Erythroblast (primary cell): ENCODE measurements at places on chromosomes 6 and 20.

- no peak for DNase-seq
Observed at GRCh38 chr6:29816030-29816429, 11.6 kb upstream of the HLA-G start.

GRCh38 chr6:88748141-88748540 lies 215.3 kb downstream of the RNGTT start:
- no peak for DNase-seq

GRCh38 chr6:47200536-47201334 lies 109.0 kb downstream of the TNFRSF21 start:
- DNase-seq: no peak

DNA sequence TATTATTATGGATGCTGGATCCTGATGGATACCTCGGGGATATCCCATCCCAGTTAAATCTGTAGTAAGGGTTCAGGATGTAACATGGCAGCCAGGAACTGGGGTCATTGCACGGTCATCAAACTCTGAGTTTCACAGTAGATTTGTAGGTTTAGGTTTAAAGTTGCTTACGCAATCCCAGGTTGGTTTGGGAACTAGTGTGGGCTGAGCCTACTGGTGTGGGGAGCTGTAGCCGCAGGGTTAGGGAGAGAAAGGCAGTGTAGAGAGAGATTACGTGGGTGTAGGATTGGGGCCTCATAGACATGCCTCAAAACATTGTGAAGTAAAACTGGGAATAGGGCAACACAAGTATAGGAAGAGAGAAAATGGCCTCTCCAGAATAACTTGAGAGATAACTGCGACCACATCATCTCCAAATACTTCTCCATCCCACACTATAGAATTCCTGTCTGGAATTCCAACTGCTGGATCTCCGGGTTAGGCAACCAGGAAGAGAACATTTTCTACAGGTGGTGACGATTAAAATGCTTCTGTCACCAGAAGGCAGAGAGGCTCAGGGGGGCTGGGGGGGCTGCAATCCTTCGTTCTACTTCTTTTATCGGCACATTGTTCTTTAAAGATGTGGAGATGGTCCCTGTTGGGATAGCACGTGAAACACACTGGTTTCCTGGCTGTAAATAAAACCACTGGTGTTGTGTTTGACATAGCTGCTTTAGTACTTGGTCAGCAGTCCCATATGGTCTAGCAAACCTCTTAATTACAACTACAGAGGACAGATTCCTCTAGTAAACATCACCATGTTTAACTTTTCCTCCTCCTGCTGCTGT lies 44.9 kb upstream of the TMEM170B start:
- no peak for DNase-seq

DNA sequence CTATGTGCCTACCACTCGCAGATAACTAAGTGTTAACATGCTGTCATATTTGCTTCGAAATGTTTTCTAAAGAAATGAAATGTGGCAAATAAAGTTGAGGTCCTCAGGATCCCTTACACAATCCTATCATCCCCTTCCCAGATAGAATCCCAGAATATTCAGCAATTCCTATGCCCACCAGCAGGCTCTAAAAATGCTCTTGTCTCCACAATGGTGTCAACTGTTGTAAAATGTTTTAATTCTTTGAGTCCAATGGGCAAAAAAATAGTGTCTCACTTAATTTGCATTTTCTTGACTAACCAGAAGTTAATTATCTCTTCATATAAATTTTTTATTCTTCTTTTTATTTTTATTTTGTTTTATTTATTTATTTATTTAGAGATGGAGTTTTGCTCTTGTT lies 103.9 kb upstream of the MAP7 start:
- DNase-seq: no peak

DNA sequence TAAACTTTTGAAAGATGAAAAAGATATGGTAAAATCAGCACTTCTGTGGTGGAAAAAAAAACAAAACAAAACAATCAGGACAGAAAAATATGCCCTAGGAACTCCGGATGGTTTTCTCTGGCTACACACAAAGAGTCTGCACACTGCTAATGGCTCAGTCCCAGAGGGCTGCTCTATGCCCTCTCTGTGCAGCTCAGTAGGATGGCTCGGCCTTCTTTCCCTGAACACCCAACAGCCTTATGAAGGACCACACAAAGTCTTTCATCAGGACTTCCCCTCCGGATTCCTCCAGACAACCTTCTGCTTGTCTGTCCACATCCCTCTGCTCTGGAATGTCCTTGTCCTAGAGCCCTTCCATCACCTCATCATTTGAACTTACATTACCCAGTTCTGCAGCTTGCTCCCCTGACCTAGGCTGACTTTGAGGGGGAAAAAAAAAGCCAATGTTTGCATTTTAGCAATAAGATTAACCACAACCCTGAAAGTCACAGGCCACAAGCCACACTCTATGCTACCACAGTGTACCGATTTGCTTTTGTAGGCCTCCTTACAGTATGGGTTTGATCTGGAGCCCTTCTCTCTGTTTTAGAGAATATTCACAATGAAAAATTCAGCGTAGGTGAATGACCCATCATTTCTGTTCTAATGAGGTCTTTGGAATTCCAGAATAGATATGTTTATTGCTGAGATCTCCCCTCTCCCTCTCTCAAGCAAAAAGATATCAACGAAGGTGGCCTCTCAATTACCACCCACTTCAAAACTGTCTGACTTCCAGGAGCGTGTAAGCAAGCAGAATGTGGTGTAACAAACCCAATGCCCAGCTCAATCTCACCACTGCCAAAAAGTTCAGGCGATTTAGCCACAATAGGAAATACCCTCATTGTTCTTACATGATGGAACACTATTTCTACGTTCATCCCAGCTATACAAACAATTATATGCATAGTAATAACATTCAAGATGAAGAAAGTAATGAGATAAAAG lies 164.0 kb downstream of the GMDS start:
- no peak for DNase-seq

DNA sequence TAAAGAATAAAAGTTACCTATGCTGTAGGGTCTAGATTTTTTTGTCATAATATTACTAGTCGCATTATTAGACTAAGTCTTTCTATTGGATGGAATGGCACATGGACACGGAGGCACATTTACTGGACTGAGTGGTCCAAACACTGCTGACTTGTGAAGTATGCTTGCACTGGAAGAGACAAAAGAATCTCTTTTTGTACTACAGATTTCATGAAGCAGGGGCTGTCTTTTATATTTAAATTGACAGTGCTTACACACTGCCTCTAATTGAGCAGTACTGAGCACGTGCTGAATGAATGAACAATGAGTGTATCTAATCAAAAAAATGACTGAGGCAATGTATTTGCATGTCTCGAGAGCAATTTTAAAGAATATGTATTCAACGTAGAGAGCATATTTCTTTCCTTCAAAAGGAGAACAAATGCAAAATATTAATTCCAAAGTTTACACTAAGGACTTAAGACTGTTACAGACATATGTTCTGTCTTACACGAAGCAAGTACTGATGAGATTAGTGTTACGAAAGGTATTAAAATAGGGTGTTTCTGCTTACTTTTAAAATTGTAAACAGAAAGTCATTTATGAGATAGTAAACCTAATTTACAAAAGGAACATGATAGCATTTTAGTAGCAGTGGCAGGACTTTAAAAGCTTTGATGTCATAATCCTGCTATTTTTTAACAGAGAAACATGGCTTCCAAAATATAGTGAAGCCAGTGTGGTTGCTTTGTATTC lies 8.3 kb downstream of the ELOVL2 start:
- no peak for DNase-seq

DNA sequence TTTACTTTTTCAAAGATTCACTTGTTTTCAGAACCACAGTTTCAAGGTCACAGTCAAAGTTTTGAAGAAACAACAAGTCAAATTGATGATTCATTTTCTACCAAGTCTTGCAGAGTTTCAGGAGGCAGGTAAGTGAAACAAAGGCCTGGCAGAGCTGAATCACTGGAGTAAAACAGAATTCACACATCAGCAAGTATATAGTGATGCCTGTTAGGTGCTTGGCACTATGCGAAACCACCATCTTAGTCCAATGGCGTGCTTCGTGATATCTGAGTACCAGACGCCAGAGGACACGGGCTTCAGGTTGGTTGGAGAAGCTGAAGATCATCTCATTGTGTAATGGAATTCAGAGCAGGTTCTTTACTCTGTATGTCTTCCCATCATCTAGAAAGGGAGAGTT lies 75.9 kb downstream of the RTN4IP1 start:
- DNase-seq: no peak

- no peak for DNase-seq
Observed at GRCh38 chr6:84457276-84457675, 229.8 kb upstream of the CEP162 start.

DNA sequence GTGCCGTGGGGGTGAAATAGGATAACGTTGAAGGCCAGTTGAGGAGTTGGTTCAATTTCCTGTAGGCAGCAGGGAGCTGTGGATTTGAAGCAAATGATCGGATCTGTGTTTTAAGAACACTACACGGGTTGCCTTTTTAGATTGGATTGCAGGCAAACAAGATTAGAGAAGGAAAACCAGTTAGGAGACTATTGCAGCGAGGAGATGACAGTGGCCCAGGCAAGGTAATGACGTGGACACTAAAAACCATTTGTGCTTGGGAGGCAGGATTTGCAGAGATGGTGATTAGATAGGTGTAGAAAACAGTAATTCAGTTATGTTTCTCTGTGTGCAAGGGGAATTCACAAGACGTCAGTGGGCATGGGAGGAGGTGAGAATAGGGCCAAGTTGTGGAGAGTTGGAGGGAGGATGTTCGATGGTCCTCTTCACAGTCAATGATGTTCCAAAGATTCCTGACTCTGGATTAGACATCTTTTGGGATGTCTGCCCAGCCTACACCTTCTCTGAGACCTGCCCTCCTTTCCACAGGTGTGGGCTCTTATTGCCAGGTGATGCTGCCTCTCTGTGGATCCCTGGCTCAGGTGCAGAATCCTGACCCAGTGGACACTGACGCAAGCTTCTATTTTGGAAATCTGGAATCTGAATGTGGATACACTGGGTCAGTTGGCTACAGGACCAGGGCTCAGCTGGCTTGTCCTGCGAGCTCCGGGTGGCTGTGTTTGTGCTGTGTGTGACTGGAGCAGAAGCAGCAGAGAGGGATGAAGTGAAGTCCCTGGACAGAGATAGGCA lies 54.2 kb downstream of the TFAP2C start:
- DNase-seq: no peak

GRCh38 chr20:34172926-34173325 lies 60.9 kb upstream of the EIF2S2 start:
- DNase-seq: no peak

- no peak for DNase-seq
Observed at GRCh38 chr6:41406728-41407489, 71.5 kb downstream of the NCR2 start.

DNA sequence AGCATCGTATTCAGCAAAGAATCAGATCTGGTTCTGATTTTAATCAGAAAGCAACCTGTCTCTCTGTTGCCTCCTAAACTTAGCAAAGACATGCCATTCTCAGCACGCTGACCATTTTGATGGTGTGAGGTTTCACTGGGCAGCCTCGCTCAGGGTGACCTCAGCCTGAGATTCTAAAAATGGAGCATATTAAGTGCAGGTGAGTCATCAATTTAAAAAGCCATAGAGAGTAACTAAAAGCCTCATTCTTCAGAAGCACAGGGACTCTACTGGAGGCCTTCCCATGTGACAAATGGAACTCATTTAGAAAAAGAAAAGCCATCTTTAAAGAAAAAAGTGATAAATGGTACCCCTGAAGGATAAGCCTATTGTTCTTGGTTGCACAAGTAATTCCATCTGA lies 91.3 kb downstream of the FILIP1 start:
- DNase-seq: no peak

DNA sequence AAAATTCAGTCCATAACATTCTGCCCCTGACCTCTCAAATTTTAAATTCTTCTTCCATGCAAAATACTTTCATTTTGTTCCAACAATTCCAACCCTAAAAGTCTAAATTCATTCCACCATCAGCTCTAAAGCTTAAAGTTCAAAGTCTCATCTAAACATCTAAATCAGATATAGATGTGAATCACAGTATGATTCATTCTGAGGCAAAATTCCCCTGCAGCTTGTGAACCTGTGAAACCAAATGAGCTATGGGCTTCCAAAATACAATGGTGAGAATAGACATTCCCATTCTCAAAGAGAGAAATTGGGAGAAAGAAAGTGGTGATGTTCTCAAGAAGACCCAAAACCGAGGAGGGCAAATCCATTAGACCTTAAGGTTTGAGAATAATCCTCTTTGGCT lies 309.8 kb downstream of the HIVEP2 start:
- DNase-seq: no peak

DNA sequence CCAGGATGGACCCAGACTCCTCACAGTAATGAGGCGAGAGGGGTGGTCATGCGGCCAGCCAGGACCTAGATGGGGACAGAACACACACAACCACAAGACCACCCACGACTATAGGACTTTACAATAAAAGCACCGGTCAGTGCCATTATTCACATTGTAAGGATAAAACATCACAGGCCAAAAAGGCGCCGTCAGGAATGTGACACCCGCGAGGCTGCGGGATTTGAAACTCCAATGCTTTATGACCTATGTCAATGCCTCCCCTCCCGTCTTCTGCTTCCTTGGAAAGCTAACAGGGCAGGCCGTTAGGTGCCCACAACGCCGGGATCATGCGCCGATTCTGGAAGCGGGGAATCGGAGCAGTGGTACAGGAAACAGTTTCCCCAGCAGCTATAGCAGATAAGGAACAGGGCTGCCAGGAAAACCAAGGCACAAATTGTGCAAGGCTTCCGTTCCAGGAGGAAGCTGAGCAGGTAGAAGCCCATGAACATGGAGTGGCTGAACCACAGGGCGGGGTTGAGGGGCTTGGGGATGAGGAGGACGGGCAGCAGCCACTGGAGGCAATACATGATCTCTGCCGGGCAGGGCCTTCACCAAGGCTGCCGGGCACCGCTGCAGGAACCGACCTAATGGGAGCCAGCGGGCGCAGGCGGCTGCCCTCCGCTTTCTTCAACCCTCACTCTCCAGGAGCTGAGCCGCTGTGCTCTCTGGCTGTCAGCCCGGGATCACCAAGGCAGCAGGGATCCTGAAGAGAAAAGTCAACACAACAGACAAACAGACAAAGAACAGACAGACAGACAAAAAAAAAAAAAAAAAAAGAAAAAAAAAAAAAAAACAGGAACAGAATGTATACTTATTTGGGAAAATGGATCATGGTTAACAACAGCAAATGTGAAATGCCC lies 2.2 kb upstream of the NNAT start:
- DNase-seq: no peak

DNA sequence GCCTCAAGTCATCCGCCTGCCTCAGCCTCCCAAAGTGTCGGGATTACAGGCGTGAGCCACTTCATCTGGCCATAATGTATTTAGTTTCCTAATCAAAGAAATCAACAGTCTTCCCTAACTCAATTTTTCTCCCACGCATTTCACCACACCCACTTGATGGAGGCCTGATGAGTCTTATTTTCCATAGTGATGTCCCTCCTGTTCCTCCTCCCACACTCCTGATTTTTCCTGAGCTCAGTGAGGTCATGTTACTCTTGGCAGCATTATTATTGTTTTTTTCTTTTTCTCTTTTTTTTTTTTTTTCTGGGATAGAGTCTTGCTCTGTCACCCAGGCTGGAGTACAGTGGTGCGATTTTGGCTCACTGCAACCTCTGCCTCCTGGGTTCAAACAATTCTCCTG lies 8.9 kb downstream of the ABRACL start:
- no peak for DNase-seq

- DNase-seq: no peak
Observed at GRCh38 chr20:48359692-48360341, 468.0 kb downstream of the PREX1 start.

- DNase-seq: no peak
Observed at GRCh38 chr20:18879262-18879661, 65.7 kb downstream of the SCP2D1 start.
